Vagina (tissue), 2 donors: ENCODE measurements at places on chromosomes 6 and 20.

DNA sequence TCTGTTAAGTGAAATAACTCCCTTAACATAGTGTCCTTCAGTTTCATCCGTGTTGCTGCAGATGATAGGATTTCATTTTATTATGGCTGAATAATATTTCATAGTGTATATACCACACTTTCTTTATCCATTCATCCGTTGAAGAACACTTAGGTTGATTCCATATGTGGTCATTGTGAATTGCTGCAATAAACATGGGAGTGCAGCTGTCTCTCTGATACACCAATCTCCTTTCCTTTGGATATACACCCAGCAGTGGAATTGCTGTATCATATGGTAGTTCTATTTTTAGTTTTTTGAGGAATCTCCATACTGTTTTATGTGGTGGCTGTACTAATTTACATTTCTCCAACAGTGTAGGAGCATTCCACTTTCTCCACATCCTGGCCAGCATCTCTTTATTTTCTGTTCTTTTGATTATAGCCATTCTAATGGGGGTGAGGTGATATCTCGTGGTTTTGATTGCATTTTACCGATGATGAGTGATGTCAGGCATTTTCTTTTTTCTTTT, 193.2 kb downstream of the SLC16A10 start:
- DNase-seq, result no peak

DNA sequence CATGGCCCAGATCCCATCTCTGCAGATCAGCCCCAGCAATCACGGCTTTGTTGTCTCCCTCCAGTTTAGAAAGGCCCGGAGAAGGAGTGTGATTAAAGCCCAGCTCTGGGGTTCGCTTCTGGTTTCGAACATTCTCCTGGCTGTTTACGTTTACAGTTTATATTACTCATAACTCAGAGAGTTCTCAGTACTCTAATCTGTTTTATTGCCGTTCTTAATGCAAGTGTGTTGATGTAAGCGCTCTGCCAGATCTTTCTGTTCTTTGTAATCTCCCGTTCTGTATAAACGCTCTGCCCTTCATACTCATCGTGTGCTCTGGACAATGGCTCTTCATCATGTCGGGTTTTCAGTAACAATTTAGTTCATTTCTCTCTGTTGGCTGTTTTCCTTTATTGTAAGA, 118.0 kb upstream of the PRND start:
- DNase-seq, result no peak

- no peak for DNase-seq
These were observed 26.7 kb downstream of the OVOL2 start for GRCh38 chr20:18031050-18031449.

DNA sequence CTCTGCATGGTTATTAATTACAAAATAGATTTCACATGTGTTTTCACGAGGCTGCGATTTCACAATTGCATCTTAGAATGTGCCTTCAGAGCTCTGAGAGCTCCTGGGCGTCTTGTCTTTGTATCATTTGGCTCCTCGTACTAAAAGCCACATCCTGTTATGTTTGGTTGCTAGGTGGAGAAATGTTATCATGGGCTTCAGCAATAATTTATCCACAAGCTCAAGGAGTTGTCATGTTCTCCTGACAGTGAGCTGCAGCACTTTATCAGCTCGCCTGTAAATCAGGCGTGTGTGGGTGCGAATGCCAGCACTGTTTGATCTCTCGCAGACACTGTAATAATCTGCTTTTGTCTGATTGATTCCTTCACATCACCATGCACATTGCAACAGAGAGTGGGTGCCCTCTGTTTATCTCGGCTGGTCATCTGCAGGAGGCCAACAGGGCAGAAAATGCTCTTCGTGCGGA, 218.6 kb upstream of the ZFP64 start:
- no peak for DNase-seq

- no peak for DNase-seq
These were observed 5.9 kb downstream of the RRAGD start for GRCh38 chr6:89406141-89406540.
